Chondrocyte (in vitro differentiated cells): ENCODE measurements at places on chromosomes 13 and 19. TPM values are rescaled to one million over a fixed set of nuclear protein-coding genes. Genes with fewer than 3 reads are reported as not detected.

Gene NDUFA11
- 202 to 224 TPM (median 204 TPM) in 3 replicates for total RNA-seq

DNA sequence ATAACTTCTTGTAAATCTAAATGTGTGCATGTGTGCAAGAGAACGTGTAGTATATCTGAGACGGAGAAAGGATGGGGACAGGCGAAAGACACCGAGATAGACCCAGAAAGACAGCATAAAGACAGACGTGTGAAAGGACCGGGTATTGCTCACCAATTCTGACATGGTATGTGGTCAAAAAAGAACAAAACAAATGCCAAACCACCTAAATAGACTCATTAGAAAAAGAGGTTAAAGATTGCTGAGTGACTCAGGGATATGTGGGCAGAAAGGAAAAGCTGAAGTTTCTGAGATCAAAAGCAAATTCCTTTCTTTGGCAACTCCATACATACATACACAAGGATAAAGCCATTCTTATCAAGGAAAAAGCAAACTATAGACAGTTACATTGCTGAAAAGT, 179.7 kb upstream of the TSC22D1 start:
- no peak for DNase-seq

Gene CDC42EP5
- 62.9 to 66.4 TPM (median 66.4 TPM) in 3 replicates for total RNA-seq

Gene ZNF682
- total RNA-seq = 4.5 to 5.4 TPM (median 4.9 TPM) in 3 replicates

DNA sequence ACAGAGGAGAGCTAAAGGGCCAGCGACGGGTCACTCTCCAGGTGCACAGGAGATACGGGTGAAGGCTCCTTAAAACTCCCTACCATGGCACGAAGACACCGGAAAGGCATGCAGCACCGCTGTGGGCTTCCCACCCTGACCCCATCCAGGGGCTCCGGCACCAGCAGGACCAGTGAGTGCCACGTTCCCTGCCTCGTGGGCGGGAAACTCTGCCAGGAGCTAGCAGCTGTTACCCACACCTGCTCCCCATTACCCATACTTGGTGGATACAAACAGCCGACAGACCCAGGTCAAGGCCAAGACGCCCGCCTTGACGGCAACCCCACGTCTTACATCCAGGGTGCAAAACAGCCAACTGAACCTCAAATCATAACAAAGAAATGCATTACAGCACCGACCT, 56.7 kb downstream of the GNG7 start:
- no peak for DNase-seq

DNA sequence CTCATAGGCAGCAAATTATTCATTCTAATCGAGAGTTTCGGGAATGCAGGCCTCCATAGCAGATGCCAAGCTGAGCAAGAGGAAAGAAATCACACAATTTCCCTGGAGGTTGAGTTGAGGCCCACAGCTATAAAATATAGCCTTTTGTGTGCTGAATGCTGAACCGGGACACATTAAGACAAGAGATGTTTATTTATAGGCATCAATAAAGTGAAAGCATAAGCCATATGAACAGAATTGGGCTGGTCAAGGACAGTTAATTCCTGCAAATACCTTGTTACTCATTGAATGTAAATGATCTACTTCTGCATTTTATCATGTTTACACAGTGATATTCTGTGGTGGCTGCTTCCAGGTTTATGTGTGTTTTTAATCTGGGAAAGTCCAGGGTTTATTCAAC, 461.7 kb downstream of the KLF12 start:
- DNase-seq = no peak

Gene S1PR4
- not detected in 3 replicates for total RNA-seq

- DNase-seq = no peak
These were observed 14.9 kb downstream of the LAIR2 start for GRCh38 chr19:54517483-54517882.

GRCh38 chr13:48410199-48410598, 2.7 kb downstream of the LPAR6 start:
- DNase-seq = no peak

DNA sequence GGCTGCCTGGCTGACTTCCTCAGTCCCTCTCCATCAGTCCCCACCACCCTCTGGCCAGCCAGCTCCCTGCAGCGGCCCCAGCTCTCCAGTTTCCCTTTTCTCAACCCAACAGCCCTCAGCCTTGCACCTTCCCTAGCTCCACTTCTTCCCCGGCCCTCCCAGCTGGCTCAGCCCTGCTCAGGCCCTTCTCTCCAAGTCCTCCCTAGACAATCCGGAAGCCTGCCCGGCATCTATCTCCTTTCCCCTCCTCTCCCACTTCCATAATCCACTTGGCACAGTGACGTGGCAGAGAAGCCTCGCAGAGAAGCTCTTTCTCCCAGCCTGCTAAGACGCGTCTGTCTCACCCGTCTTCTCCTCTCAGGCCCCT, 1.1 kb downstream of the UBXN6 start:
- DNase-seq = no peak

DNA sequence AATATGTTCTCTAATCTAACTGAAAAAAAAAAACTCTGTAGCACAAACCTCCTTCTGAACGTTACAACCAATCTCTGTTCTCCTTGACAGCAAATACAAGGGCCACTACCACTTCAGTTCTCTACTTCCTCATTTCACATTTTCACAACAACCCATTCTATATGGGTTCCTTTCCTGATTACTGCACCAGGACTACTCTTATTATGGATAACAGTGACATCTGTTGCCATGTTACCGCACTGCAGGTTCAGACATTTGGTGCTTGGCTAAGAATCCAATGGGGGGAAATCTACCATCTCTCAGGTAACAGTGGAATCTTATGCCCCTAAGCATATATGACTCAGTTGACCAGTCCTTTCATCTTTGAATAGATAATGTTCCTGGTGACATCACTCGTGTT, 11.6 kb upstream of the FPR3 start:
- no peak for DNase-seq

DNA sequence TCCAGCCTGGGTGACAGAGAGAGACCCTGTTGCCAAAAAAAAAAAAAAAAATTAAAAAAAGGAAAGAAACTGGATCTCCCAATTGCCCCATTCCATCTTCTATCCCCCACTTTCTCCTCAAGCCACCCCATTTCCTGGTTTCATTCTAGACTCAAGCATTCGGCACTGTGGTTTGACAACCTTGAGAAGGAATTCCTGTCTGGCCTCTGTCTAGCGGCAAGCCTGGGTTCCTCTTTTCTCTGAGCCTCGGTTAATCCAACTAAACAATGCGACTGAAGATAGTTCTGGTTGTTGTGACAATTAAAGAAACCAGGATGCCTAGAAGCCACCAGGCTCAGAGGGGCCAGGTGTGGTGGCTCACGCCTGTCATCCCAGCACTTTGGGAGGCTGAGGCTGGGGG, 3.3 kb upstream of the C3 start:
- peak; percentile 7 for DNase-seq

Gene CERS1
- 4.3 to 10.2 TPM (median 8.4 TPM) in 3 replicates for total RNA-seq

DNA sequence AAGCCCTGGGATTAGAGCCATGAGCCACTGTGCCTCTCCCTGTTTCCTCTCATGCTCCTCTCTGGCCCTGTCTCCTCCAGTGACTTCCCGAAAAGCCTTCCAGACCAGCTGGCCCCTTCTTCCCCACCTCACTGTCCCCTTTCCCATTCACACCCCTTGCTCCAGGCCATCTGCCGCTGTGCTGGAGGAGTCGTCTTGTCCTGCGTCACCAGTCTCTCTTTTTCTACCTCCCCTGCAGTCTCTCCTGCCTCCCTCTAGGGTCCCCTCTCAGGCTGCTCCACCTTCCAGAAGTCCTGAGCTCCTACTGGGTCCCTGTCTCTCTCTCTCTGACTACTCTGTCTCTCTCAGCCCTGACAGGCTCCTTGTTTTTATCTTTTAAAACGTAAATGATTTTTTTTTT, 5.3 kb upstream of the FFAR1 start:
- peak; percentile 64 for DNase-seq
